ENCODE measurements at places on chromosomes 1 and 21.

DNA sequence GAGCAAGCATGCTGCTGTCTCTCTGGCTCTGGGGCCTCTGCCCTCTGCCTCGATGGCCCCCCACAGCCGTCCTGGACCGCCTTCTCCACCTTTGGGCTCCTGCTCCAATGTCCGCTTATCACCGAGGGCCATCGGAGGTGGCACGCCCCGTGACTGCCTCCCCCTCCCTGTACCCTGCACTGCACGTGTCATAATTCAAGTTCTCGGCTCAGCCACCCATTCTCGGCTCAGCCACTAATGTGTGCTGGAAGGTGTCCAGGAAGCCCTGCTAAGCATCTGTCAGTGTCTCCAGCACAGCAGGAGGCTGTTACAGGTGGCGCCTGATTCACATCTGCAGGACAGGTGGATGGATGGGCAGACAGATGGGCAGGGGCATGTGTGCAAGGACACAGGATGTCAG lies 45.5 kb downstream of the TP73 start:
- peak; percentile 19 for DNase-seq

DNA sequence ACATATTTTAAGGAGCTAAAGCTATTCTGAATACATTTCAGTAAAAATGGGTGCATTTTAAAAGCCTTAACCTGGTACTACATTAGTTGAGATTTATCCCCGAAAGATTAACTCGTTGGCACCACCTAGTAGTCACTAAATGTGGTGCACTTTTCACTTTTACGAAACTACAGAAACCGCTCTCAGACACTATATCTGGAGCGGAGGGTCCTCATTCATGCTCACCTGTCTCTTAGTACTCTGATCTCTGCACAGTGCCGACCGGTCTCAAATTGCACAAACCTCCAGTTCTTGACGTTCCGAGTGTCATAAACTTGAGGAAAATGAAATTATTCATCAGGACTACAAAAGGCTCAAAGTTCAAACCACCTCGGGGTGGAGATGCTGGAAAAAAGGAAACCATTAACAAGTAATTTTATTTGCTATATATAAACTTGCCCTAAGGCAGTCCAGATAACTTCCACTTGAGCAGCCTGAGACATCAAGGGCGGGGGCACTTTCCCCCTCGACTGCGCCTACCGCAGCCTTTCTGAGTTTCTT lies 722 bp downstream of the LZIC start:
- peak; percentile 49 for DNase-seq

GRCh38 chr1:93960641-93961147 lies 51.5 kb upstream of the GCLM start:
- DNase-seq = no peak

DNA sequence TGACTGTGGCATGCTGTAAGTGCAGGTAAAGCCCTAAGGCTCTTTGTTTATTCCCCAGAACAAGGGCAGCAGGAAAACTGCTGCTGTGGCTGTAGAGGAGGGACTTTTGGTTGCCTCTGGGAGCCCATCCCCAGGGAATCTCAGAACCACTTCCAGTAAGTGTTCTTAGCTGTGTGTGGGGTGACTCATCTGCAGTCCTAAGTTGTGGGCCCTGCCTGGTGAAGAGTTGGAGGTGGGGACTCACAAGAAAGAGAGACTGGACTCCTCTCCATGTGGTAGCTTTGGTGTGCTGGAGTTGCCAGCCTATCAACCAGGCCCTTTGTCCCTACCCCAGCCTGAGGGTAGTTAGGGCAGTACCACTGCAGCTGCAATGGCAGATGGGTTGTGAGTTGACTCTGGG lies 24.0 kb upstream of the DENND1B start:
- DNase-seq = no peak

- DNase-seq = peak; percentile 12
These were observed 953 bp downstream of the TRIM46 start for GRCh38 chr1:155174324-155175280.

- DNase-seq = no peak
These were observed 29.1 kb downstream of the THRAP3 start for GRCh38 chr1:36253161-36253862.

- DNase-seq = no peak
These were observed 262.1 kb upstream of the SGIP1 start for GRCh38 chr1:66271904-66272254.

DNA sequence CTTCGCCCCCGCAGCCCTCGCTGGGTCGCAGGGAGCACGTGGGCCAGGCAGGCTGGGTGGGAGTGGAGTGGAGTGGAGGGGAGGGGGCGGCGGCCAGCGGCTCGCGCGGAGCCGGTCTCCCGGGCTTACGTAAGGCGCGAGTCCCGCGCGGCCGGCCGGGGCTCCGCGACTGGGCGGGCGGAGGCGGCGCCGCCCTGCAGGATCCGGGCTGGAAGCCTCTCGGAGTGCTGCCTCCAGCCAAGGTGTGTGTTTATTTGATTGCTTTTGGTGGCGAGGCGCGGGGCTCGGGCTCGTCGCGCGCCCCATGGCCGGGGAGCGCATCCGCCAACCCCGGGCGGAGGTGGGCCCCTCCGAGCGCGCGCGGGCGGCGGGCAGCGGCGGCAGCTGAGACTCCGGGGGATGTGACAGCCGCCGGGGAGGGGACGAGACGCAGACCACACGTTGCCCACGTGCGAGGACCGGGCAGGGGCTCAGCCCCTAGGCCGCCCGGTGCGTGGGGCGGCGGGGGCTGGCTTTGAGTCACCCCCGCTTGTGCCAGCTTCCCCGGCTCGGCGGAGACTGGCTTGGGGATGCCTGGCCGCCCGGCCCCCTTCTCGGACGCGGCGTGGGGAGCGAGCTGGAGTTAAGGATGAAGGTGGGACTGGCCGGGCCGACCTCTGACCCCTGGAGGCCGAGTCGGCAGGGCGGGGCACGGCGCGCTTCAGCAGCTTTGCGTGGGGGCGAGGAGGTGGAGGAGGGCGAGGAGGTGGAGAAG lies 402 bp upstream of the AK4 start:
- DNase-seq = no peak

GRCh38 chr1:199226163-199226562 lies 587.3 kb downstream of the PTPRC start:
- DNase-seq = no peak

GRCh38 chr1:71850515-71850914 lies 431.8 kb downstream of the NEGR1 start:
- DNase-seq = no peak

DNA sequence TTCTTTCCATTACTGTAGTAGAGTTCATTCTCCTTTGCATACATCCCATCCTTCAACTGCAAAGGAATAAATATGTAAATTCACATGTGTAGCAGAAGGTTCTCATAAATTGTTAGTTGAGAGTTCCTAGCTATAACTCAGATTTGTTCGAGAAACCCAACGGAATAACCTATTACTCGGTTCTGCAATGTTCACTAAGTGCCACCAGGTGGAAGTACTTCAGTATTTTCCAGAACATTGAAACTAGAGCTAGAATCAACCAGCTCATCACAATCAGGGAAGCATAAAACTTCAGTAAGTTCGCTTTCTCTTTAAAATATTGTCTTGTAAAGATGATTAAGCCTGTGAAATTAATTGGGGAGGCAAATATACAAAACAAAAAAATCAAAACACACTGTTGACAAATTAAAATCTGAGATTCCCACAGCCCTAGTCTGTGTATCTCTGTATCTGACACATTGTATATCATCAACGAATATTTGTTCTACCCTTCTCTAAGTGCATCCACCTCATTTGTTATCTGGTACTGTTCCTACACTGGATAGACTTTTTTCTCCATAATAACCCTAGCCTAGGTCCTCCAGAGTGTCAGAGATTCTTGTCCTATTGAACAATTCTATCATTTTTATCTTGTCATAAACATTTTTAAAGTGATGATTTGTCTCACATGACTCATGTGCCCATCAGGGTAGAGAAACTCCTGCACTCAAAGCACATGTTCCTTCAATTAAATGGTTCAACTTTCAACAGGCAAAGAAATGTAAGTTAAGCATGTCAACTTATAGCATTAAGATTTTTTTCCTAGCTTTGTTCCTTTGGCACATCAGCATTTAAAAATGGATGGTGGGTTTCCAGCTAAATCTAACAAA lies 31.9 kb downstream of the MROH9 start:
- DNase-seq = no peak

GRCh38 chr1:178961331-178961730 lies 64.4 kb upstream of the FAM20B start:
- DNase-seq = no peak

DNA sequence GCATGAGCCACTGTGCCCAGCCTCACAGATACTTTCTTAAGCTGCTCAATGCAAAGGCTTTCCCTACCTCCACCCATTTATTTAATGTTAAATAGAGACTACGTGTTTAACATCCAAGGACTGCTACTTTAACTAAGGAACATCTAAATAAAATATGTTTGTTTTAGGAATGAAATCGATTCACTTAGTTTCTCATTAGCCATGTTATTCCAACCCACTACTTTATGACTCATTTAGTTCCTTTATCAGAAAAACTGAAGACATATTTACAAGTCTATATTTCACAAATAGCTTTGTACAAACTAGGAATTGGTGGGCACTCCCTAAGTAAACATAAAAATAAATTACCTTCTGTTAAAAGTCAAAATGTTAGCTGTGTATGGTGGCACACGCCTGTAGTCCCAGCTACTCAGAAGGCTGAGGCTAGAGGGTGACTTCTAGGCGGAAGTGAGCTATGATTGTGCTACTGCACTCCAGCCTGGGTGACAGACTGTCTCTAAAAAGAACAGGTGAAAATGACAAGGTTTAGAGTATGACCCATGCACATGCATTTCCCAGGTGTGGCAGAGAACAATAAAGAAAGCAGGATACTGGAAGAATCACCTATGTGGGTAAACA lies 39.9 kb upstream of the AK4 start:
- DNase-seq = no peak

DNA sequence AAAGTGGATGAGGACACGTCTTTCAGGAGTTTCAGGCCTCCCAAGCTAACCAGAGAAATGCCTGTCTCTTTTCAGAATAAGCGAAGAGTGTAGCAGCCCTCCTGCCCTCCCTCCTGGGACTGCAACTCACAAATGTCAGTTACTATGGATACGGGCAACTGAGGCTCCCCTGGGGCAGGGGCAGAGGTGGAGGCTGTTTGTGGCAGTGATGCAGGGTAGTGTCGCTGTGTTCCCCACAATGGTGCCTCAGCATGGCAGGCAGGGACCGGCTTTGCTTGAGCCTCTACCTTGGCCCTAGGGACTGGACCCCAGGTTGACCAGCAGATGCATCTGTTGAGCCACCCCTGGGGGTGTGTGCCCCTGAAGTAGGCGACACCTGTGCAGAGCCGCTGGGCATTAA lies 10.2 kb downstream of the NFASC start:
- DNase-seq = no peak

- no peak for DNase-seq
These were observed 64.3 kb upstream of the ADARB1 start for GRCh38 chr21:45010096-45010495.

- no peak for DNase-seq
These were observed 8.2 kb upstream of the SLC30A1 start for GRCh38 chr1:211587123-211587522.

GRCh38 chr1:79113836-79114235 lies 107.3 kb upstream of the ADGRL4 start:
- no peak for DNase-seq

DNA sequence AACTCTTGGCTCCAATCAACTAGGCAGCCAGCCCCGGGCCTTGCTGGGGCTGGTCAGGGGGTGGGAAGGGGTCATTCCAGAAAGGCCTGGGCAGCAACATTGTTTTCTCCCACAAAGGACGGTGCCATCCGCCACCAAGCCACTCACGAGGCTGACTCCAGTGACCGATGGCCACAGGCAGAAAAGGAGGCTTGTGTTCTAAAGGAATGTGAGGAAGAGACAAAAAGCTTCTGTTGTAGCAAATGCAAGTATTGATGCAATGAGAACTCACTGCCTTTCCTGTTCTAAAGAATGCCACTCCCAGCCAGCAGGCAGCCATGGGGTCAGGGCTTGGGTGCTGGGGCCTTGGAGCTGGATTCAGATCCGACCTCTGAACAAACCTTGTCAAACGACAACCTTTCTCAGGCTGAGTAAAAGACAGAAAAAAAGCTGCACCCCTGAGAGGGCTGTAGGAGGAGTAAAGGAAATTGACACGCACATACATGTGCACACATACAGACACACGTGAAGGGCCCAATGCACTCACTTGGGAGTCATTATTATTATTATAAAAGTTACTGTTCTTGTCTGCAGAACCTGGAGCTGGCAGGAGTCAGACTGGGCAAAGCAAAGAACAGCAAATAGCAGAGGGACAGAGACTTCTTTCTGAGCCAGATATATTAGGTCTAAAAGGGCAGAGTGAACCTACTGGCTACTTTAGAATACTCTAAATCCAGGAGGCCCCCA lies 13.9 kb upstream of the PRMT2 start:
- no peak for DNase-seq

DNA sequence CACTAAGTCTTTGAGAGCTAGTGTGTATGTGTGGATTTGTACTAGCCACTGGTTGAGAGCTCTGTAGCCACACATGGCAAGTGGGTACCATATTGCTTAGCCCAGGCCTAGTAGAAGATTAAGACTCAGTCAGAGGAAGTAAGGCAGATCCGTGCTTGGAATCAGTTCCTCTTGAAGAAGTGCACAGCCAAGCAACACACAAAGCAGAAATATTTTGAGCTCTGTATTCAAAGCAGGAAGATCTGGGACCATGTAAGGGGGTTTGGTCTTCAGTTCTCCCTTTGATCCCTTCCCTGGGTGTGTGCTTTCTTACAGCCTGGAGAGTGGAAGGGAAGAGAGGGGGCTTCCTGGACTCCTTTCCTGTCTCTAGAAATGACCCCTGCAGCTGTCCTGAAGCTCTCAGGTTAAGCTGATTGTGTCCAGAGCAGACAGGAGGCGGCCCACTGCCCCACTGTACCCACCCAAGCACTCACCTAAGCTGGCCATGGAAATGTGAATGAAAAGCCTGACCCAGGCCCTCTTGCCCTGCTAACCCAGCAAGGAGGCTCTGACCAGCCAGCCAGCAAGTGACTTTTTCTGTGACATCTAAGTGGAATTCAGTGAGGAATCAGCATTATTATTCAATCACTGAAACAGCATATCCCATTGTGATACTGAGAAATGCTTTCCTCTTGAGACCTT lies 3.6 kb downstream of the ETS2 start:
- no peak for DNase-seq

GRCh38 chr1:107795441-107795840 lies 169.5 kb downstream of the VAV3 start:
- no peak for DNase-seq

DNA sequence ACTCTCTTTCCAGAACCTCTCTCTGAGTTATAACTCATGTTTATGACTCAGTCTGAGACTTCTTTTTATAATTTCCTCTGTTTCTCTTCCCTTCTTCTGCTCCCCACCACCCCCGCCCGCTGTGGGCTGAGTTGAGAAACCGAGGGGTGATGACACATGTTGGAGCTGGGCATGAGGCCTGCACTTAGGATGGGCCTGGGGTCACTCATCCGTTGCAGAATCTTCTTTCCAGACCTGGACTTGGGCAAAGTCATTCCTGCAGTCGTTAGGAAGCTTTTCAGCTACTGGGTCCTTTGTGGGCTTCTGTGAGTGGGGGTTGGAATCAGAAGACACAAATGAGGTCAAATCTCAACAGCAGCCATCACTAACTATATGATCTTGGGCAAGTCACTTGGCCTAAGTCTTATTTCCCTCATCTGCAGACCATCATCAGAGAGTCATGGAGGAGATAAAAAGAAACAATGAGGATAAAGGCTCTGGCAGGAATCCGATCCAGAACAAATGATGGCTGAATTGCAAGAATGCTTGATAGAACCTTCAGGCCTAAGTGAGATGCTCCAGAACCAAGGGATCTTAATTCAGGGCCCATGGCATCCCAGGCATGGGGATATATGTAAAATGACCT lies 53.4 kb downstream of the RPS6KA1 start:
- DNase-seq = no peak

- DNase-seq = no peak
These were observed 2.7 kb upstream of the ADAMTS1 start for GRCh38 chr21:26847921-26848320.
